ENCODE measurements at places on chromosomes 2 and 18. TPM values are rescaled to one million over a fixed set of nuclear protein-coding genes. Genes with fewer than 3 reads are reported as not detected.
A peak's percentile ranks its signal among the peaks of the same experiment; 100 is the strongest.

Gene ITM2C
- 38.9 TPM for total RNA-seq

Gene IMPACT
- total RNA-seq: 61.5 TPM

DNA sequence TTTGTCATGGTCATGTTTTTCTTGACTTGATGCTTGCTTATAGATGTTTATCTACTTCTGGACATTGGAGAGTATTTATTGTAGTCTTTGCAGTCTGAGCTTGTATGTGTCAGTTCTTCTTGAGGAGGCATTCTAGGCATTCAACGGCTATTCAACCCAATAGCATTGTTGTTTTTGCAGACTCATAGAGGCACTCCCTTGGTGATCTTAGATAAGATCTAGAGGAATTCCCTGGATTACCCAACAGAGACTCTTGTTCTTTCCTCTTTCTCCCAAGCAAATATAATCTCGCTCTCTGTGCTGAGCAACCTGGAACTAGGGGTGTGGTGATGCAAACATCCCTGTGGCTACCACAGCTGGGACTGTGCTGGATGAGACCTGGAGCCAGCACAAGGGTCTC is 40.4 kb downstream of the SYT4 start:
- no peak overlapping the region for H3K27ac ChIP-seq
- DNase-seq: no peak
- H3K4me1 ChIP-seq: no peaks in the 10 kb centered on the region
- no peak overlapping the region for H3K4me3 ChIP-seq
- H3K27me3 ChIP-seq: no peaks in the 10 kb centered on the region

- H3K4me3 ChIP-seq: no peak overlapping the region
- H3K4me1 ChIP-seq: peaks cover 11% of the 10 kb centered on the region
- no peaks in the 10 kb centered on the region for H3K36me3 ChIP-seq
- H3K27me3 ChIP-seq: no peaks in the 10 kb centered on the region
- DNase-seq: peak; percentile 58
These were observed 162.0 kb upstream of the MC4R start for GRCh38 chr18:60534538-60534937.

DNA sequence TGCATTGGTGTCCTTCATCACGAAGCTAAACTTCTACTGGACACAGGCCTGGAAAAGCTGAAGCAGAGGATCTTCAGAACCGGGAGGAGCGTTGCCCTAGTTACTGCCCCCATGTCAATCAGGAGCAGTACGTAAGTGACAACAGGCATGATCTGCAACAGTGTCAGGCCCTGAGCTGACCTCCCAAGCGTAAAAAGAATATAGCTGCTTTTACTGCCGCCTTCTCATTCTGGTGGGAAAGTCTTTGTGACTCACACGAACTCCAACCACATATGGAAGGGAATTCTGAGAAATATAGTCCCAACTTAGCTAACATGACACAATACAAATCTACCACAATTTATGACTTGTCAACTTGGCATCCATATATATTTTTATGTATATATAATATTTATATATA is 1007.7 kb upstream of the CDH2 start:
- no peak overlapping the region for H3K27ac ChIP-seq
- DNase-seq: no peak
- H3K36me3 ChIP-seq: no peaks in the 10 kb centered on the region
- H3K27me3 ChIP-seq: no peaks in the 10 kb centered on the region
- peaks cover 39% of the 10 kb centered on the region for H3K4me1 ChIP-seq

DNA sequence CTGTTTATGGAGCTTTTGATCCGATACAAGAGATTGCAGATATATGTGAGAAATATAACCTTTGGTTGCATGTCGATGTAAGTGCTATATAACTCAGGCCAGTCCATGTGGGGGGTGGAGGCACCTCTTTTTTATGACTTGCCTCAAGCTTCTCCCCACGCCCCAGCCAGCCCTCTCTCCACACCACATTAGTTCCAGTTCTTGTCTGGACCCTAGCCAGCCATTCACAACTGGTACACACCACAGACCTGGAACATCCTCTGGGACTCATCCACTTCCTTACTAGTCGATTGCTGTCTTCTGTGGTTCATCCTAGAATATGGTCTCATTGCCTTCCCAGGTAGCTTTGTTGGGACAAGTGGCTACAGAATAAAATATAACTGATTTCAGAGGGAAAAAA is 31.0 kb downstream of the GAD1 start:
- no peak for DNase-seq
- H3K27ac ChIP-seq: no peak overlapping the region
- no peak overlapping the region for H3K4me3 ChIP-seq
- H3K4me1 ChIP-seq: peaks cover 38% of the 10 kb centered on the region
- no peaks in the 10 kb centered on the region for H3K36me3 ChIP-seq

DNA sequence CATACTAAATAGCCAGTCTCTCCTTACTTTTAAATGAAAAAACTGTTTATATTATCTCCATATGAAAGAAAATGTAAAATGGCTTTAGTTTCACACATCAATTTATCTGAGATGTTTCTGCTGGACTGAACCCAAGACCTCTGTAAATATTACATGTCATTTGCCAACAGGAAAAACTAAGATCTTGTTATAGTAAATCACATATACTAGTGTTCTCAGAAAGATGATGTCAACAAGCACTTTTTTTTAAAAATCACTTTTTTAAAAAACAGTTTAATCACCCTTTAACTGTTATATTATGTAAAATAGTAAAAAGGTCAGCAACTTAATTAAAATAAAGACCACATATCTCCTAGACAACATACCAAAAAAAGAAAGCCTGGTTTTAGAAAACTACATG is 46.3 kb downstream of the PTPN2 start:
- H3K4me1 ChIP-seq: peaks cover 38% of the 10 kb centered on the region
- peak; percentile 58 for DNase-seq
- H3K27me3 ChIP-seq: no peaks in the 10 kb centered on the region

DNA sequence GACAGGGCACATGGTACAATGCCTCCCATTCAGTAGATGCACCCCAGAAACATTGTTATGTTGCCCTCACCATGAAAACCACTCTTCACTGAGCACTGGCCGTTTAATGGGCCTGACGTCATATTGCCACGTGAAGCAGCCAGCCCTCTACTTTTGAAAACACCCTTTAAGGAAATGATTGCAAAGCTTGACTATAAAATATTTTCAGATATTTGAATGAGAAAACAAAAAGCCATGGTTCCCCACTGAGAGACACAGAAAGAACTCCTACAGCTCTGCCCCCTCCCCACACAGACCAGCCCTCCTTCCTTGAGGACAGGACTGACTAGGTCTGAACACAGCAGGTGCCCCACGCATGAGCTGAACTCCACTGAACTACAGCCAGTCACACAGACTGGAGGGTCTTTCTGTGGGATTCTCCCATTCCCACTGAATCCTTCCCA is 349.1 kb downstream of the ANAPC1 start:
- peak overlapping the region; percentile 23 for H3K27ac ChIP-seq
- H3K4me3 ChIP-seq: no peak overlapping the region
- no peaks in the 10 kb centered on the region for H3K27me3 ChIP-seq
- H3K36me3 ChIP-seq: no peaks in the 10 kb centered on the region
- peaks cover 21% of the 10 kb centered on the region for H3K4me1 ChIP-seq

DNA sequence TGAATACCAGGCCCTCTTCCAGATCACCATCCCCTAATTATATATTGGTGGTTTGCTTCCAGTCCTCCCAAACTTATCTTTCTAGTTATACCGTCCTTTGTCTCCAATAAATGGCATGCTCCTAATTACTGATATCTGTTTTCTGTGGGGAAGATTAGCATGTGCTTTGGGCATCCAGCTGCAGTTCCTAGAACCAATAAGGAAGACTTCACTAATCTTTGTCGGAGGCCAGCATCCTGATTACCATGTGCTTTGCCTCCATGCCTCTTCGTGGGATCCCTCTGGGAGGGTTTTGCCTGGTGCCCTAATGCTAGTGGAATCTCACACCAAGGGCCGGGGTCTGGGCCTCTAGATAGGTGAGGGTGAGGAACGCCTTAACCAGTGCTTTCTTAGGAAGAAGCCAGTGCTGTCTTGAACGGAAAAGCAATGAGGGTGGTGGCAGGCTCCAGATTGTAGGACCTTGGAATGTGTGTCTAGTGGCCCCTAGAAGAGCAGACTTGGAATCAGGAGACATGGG is 47.7 kb downstream of the ACKR3 start:
- H3K4me1 ChIP-seq: no peaks in the 10 kb centered on the region
- no peak for DNase-seq
- no peaks in the 10 kb centered on the region for H3K36me3 ChIP-seq
- H3K4me3 ChIP-seq: no peak overlapping the region

All from GM23248 (cell line).